ENCODE measurements at places on chromosomes 7 and 10. TPM values are rescaled to one million over a fixed set of nuclear protein-coding genes. Genes with fewer than 3 reads are reported as not detected.
A peak's percentile ranks its signal among the peaks of the same experiment; 100 is the strongest.

- H3K4me3 ChIP-seq = no peak overlapping the region
- DNase-seq = peak; percentile 92
- H3K4me1 ChIP-seq = peaks cover 7% of the 10 kb centered on the region
- H3K27ac ChIP-seq = no peak overlapping the region
- no peaks in the 10 kb centered on the region for H3K27me3 ChIP-seq
These were observed 32.2 kb downstream of the SPOCK2 start for GRCh38 chr10:72056113-72056512.

- no peaks in the 10 kb centered on the region for H3K27me3 ChIP-seq
- H3K36me3 ChIP-seq = no peaks in the 10 kb centered on the region
- DNase-seq = peak; percentile 71
- H3K27ac ChIP-seq = no peak overlapping the region
These were observed 678 bp downstream of the SH2B2 start for GRCh38 chr7:102287111-102287980.

GRCh38 chr7:139264220-139264619 is 33.2 kb downstream of the UBN2 start:
- H3K36me3 ChIP-seq = no peaks in the 10 kb centered on the region
- no peaks in the 10 kb centered on the region for H3K27me3 ChIP-seq
- no peak for DNase-seq

GRCh38 chr10:11205030-11205772 is 187.5 kb downstream of the CELF2 start:
- no peaks in the 10 kb centered on the region for H3K36me3 ChIP-seq
- peaks cover 6% of the 10 kb centered on the region for H3K4me1 ChIP-seq
- H3K27me3 ChIP-seq = no peaks in the 10 kb centered on the region
- H3K27ac ChIP-seq = no peak overlapping the region

DNA sequence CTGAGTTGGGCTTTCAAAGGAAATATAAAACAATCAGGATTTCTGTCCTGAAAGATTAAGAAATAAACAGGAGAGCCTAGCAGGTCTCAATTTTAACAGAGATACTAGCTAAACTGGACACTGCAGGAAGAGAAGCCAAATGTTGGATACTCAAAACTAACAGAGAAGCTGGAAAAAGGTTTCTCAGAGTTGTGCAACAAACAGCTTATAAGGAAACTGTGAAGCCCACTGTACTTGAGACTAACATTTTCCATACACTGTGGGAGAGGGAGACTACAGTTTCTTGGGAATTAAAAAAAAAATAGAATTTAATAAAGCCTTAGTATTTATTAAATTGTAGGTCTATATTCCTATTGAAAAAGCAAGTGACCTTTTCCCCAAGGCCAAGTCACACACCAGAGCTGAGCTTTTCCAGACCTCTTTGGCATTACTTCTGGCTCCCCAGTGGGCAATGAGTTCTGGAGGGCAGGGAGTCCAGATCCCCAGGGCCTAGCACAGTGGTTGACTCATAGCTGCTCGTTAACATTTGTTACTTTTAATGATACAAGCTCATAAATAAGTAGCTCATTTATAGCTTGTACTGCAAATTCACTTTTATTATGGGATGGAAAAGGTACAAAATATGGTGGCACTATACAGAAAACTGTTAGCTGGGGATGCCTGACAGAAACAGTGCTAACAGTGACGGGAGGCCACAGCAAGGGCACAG is 68.3 kb downstream of the MINDY3 start:
- no peak for DNase-seq
- H3K4me3 ChIP-seq = no peak overlapping the region
- no peaks in the 10 kb centered on the region for H3K27me3 ChIP-seq
- no peak overlapping the region for H3K27ac ChIP-seq
- H3K4me1 ChIP-seq = no peaks in the 10 kb centered on the region
- H3K36me3 ChIP-seq = no peaks in the 10 kb centered on the region

DNA sequence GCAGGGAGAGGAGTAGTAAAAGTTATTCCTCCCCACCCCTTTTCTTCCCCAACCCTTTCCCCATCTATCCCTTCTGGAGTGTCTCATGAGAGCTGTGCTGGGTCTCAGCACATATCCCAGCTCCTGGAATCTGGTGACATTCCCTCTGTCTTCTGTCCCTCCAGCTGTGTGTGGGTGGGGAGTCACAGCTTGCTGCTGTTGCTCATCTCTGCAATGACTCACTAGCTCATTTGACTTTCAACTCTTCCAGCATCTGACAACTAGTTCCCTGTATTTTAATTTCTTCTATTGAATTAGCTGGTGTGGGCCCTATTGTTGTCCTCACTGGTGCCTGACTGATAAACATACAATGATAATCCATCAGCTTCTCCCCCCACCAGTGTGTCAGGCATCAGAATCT is 198.9 kb upstream of the AUTS2 start:
- no peak overlapping the region for H3K4me3 ChIP-seq
- no peak for DNase-seq
- no peaks in the 10 kb centered on the region for H3K27me3 ChIP-seq
- no peaks in the 10 kb centered on the region for H3K4me1 ChIP-seq

- no peak overlapping the region for H3K4me3 ChIP-seq
- H3K4me1 ChIP-seq = no peaks in the 10 kb centered on the region
- H3K27me3 ChIP-seq = no peaks in the 10 kb centered on the region
- no peak overlapping the region for H3K27ac ChIP-seq
- H3K36me3 ChIP-seq = no peaks in the 10 kb centered on the region
- DNase-seq = no peak
These were observed 234.6 kb downstream of the SNX10 start for GRCh38 chr7:26526265-26526587.

- DNase-seq = no peak
- H3K4me3 ChIP-seq = no peak overlapping the region
- H3K27me3 ChIP-seq = peaks cover 5% of the 10 kb centered on the region
- H3K36me3 ChIP-seq = no peaks in the 10 kb centered on the region
These were observed 19.3 kb downstream of the MYO1G start for GRCh38 chr7:44959433-44959951.

- H3K4me3 ChIP-seq = no peak overlapping the region
- H3K4me1 ChIP-seq = no peaks in the 10 kb centered on the region
- peak; percentile 73 for DNase-seq
- H3K27me3 ChIP-seq = no peaks in the 10 kb centered on the region
- H3K36me3 ChIP-seq = no peaks in the 10 kb centered on the region
These were observed 24.1 kb upstream of the FFAR4 start for GRCh38 chr10:93542358-93542791.

GRCh38 chr10:114175667-114176066 is 1.7 kb upstream of the CCDC186 start:
- no peaks in the 10 kb centered on the region for H3K27me3 ChIP-seq
- H3K4me3 ChIP-seq = no peak overlapping the region
- no peak overlapping the region for H3K27ac ChIP-seq
- no peaks in the 10 kb centered on the region for H3K36me3 ChIP-seq

DNA sequence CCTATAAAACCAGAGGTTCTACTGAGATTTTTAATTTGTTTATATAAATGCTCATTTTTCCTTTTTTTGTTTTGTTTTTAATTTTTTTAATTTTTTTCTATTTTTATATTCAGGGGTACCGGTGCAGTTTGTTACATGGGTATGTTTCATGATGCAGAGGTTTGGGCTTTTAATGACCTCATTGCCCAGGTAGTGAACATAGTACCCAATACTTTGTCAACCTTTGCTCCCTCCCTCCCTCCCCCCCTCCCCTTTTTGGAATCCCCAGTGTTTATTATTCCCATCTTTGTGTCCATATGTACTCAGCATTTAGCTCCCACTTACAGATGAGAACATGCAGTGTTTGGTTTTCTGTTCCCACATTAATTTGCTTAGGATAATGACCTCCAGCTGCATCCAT is 94.4 kb upstream of the NEBL start:
- H3K4me3 ChIP-seq = no peak overlapping the region
- H3K27ac ChIP-seq = no peak overlapping the region
- DNase-seq = no peak
- H3K36me3 ChIP-seq = no peaks in the 10 kb centered on the region

GRCh38 chr10:118259288-118259906 is 82.7 kb downstream of the FAM204A start:
- H3K4me3 ChIP-seq = no peak overlapping the region
- peaks cover 6% of the 10 kb centered on the region for H3K27me3 ChIP-seq
- H3K4me1 ChIP-seq = no peaks in the 10 kb centered on the region
- DNase-seq = peak; percentile 28
- no peak overlapping the region for H3K27ac ChIP-seq
- H3K36me3 ChIP-seq = no peaks in the 10 kb centered on the region

DNA sequence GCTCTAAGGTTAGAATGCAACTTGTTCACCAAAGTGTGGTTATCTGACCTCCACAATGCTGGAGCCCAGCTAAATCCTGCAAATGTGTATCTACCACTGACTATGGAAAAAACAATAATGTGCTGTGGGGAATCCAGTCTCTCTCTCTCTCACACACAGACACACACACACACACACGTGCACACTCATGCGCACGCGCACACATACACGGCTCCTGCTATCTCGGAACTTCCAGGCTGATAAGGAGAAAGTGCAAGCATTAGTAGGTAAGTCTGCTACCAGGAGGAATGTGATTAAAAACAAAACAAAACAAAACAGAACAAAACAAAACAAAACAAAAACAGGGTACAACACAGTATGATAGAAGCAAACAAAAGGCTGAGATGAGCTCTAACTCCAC is 205.2 kb downstream of the FRMD4A start:
- H3K36me3 ChIP-seq = no peaks in the 10 kb centered on the region
- H3K27me3 ChIP-seq = no peaks in the 10 kb centered on the region
- H3K4me1 ChIP-seq = no peaks in the 10 kb centered on the region

GRCh38 chr10:73576178-73576889 is 14.8 kb downstream of the USP54 start:
- no peaks in the 10 kb centered on the region for H3K36me3 ChIP-seq
- H3K27me3 ChIP-seq = no peaks in the 10 kb centered on the region
- peak; percentile 62 for DNase-seq
- peak overlapping the region; percentile 15 for H3K4me3 ChIP-seq
- peaks cover 39% of the 10 kb centered on the region for H3K4me1 ChIP-seq
- H3K27ac ChIP-seq = peak overlapping the region; percentile 44

DNA sequence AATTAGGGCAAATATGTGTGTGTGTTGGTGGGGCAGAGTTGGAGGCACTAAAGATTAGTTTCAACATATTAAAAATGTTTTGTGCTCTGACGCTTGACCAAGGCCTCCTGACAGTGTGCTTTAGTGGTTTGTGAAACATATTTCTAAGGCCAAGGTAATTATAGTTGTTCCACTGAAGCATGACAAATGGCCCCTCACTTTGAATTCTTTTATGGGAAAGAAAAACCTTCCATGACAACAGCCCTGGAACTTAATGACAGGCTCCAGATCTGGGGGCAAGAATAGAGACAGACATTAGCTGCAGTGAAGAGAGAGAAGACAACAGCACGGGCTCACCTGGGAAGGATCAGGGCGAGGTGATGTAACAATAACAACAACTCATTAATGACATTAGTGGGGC is 155.8 kb downstream of the CHN2 start:
- no peaks in the 10 kb centered on the region for H3K27me3 ChIP-seq
- no peak for DNase-seq
- H3K4me3 ChIP-seq = no peak overlapping the region
- H3K36me3 ChIP-seq = no peaks in the 10 kb centered on the region
- H3K4me1 ChIP-seq = peaks cover 12% of the 10 kb centered on the region

DNA sequence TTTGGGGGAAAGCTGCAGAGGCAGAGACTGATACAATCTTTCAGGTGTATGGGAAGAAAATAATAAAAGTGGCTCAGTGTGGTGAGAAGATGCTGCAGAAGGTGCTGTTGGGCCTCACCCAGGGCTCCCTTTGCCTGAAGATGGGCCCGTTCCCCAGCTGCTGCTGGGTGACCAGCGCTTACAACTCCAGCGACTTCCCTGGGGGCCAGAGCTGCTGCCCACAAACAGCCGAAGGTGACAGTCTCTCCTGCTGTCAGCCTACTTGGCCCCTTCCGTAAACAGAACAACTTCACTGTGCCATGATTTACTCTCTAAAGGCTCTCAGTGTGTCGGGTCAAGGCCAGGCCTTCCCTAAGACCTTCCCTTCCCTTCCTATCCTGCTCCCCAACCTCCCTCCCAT is 93.6 kb upstream of the PCBD1 start:
- DNase-seq = no peak
- no peak overlapping the region for H3K27ac ChIP-seq
- H3K4me3 ChIP-seq = no peak overlapping the region
- no peaks in the 10 kb centered on the region for H3K27me3 ChIP-seq
- no peaks in the 10 kb centered on the region for H3K36me3 ChIP-seq

DNA sequence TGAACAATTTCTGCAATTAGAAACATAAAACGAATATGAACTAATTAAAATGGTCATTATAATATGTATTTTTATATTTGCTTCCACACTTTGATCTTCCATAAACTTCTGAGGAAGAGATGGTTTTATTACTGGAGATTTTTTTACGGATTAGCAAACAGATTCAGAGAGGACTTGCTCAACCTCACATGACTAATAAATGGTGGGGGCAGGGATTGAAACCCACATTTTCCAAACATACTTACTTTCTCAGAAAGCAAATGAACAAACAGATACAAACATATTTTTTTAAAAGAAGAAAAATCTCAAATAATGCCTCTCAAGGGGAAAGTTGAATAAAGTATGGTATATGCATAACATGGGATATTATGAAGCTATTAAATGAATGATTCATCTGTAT is 18.3 kb downstream of the ANKMY2 start:
- DNase-seq = no peak
- H3K27ac ChIP-seq = no peak overlapping the region
- no peaks in the 10 kb centered on the region for H3K36me3 ChIP-seq
- H3K4me1 ChIP-seq = no peaks in the 10 kb centered on the region

GRCh38 chr7:77202481-77202976 is 2.9 kb upstream of the FGL2 start:
- H3K36me3 ChIP-seq = no peaks in the 10 kb centered on the region
- no peak overlapping the region for H3K27ac ChIP-seq
- no peaks in the 10 kb centered on the region for H3K27me3 ChIP-seq
- peaks cover 5% of the 10 kb centered on the region for H3K4me1 ChIP-seq
- no peak overlapping the region for H3K4me3 ChIP-seq

GRCh38 chr7:41156268-41156667 is 546.6 kb downstream of the INHBA start:
- H3K27ac ChIP-seq = no peak overlapping the region
- no peak for DNase-seq
- H3K4me3 ChIP-seq = no peak overlapping the region
- H3K36me3 ChIP-seq = no peaks in the 10 kb centered on the region

DNA sequence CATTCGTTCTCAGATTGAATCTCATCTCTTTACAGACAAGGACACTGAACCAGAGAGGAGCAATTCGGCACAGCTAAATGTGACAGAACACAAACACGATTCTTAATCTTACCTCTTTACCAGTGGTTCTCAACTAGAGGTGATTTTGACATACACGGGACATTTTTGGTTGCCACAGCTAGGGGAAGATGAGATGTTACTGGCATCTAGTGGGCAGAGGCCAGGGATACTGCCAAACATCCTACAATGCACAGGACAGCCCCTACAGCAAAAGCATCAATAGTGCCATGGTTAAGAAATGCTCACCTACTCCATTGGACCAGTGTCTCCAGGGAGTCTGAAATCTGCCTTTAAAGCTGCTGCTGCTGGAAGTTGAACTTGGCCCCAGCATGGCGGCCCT is 27.3 kb downstream of the PDE1C start:
- H3K4me3 ChIP-seq = no peak overlapping the region
- no peaks in the 10 kb centered on the region for H3K36me3 ChIP-seq
- no peak for DNase-seq
- H3K27me3 ChIP-seq = no peaks in the 10 kb centered on the region
- H3K27ac ChIP-seq = no peak overlapping the region

ELMO1 gene
- 3.1 TPM for total RNA-seq

IL15RA gene
- 10.0 TPM for total RNA-seq

PRSS2 gene
- total RNA-seq = 66,346 TPM

MACC1 gene
- total RNA-seq = 14.4 TPM

ADAM22 gene
- total RNA-seq = 0.83 TPM

DRGX gene
- total RNA-seq = not detected

HECW1 gene
- not detected for total RNA-seq

FAM241B gene
- 5.1 TPM for total RNA-seq

AP4M1 gene
- total RNA-seq = 10.4 TPM

ACTL6B gene
- 0.98 TPM for total RNA-seq

PVRIG gene
- total RNA-seq = not detected

All from pancreas (tissue), 10 donors.